ENCODE measurements at places on chromosomes 11 and 22.

GRCh38 chr22:19292458-19293230, 1.1 kb upstream of the CLTCL1 start:
- peak; percentile 23 for DNase-seq

DNA sequence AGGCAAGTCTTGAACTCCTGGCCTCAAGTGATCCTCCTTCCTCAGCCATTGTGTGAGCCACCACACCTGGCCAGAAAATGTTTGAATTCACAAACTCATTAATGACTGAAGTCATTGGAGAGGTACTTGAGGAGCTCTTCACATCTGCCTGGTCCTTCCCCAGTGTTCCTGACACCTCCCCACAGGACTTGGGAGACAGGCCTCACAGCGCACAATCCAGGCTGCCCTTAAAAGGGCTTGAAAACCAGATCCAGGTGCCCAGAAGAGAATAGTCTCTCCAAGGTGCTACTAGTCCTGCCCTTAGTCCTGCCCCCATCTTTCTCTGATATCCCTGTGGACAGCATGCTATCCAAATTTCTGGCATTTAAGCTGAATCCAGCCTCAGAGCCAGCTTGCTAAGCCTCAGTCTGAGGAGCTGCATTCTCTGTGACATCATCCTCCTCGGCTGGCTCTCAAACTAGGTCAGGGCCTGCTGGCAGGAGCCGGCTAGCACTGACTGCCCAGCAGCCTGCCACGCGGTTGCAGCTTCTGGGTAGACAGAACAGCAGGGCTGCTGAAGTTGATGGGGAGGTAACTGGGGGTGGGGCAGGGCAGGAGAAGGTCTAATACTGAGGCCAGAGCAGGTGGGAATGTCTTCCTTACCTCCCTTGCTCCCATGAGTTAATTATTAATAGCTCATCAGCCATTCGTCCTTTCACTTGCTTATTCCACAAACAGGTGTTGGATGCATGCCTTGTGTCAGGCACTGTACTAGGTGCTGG, 35.3 kb upstream of the NECTIN1 start:
- DNase-seq = no peak

DNA sequence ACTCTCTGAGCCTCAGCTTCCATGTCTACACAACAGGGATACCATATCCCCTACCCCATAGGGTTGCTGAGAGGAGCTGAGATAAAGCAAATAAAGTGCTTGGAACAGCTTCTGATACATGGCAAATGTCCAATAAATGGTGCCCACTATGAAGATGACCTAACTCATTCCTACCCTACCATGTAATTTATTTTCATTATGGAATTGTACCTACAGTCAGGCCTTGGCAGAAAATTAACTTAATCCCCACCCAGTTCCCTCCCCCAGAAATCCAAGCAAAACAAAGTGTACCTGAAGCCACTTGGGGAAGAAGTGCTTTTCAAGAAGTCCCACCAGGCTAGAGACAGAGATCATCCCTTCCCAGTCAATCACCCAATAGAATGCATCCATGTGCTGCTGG, 10.8 kb downstream of the SRRD start:
- DNase-seq = no peak

DNA sequence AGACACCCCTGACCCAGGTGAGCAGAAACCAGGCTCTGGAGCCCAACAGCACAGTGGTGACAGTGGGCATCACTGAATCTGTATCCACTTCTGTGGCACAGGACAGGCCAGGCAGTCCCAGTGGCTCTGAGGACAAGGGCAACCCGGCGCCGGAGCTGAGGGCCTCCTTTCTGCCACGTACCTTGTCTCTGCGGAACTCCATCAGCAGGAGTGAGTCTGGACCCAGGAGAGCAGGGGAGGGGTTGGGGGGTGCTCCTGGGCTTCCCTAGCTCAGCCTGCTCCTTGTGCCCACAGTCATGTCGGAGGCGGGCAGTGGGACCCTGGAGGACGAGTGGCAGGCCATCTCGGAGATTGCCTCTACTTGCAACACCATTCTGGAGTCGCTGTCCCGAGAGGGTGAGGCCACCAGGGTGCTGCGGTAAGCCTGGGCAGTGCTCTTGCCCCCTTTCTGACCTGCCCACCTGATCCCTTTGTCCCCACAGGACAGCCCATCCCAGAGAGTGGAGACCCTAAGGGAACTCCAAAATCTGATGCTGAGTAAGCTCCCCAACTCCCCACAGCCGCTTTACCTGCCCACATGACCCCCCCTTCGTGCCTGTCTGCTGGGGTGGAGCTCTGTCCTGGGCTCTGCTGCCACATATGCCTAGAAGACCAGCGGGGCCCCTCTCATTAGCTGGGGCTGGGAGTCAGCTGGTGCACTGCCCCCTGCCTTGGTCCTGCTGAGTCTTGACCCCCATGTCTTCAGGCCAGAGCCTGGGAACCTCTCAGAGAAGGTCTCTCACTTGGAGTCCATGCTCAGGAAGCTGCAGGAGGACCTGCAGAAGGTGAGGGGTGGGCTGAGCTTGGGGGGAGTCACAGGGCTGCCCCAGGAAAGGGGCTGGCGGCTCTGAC, 12.0 kb downstream of the SIPA1 start:
- DNase-seq = no peak

Data from DMS153 (cell line).